Stimulated activated CD8-positive, alpha-beta memory T cell treated with anti-CD3 and anti-CD28 coated beads, Interleukin-2, amount 100 ng/mL, for 48 hours (primary cell): ENCODE measurements at places on chromosomes 1 and 21.
A peak's percentile ranks its signal among the peaks of the same experiment; 100 is the strongest.

DNA sequence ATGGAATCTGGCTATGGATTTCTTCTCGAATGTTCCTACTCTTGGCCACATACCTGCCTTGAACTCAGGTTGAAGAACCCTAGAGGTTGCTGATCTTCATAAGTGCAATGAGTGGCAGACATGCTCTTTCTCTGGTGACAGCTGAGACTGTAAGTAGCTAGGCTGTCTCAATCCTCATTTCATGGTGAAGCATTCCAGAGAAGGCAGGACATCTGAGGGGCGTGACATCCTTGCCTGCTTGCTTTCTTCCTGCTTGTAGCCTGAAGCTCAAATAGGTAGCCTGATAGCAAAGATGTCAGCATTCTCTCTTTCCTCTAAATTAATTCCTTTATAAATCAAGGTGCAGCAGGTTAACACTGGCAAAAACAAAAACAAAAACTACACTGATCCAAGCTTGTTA is 114.6 kb upstream of the MAGI3 start:
- no peak for DNase-seq

DNA sequence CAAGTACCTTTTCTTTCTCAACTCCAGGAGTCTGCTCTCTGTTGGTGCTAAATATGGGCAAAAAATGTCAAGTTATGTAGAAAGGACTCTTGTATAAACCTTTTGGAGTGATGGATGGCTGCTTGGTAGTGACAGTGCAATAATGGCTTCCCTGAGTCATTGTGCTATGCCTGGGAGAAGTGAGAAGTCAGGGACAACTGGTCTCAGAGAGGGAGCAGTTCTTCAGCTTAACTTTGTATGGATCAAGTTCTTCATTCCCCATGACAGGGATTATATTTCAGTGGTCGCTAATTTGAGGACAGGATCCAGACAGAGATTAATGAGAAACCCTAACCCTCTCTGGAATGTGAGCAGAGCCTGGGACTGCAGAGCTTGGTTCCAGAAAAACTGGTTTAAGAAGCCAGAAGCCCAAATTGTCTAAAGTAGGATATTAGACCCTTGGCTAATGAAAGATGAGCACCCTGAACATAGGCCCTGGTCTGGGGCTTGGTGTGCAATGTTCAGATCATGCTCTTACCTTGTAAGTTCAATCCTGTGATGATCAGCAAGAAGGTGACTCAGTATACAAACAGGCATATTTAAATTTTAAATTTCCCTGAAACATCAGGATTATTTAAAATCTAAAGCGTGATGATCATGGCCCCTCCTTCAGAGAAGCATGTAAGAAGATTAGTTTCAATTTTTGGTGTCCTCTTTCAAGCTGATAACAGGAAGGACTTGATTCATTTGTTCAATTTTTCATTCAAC is 50.9 kb downstream of the NTMT2 start:
- DNase-seq = no peak

DNA sequence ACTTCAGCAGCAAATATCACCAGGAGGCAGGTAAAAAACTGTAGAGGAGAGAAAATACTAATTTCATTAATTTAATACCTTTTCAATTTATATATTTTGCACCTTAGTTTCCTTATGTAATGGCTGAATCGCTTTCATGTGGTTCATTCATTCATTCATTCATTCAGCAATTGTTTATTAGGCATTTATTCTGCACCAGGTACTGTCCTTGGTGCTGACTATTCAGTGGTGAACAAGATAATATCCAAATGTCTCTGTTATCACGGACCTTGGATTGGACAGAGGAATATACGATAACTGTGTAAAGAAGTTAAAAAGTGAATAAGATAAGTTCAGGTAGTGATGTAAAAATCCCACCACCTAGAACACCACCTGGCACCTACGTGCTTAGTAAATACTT is 28.8 kb downstream of the TSPAN2 start:
- DNase-seq = no peak

GRCh38 chr1:155681776-155682175 is 6.8 kb downstream of the YY1AP1 start:
- no peak for DNase-seq

GRCh38 chr1:96487394-96487793 is 234.2 kb upstream of the PTBP2 start:
- DNase-seq = no peak

DNA sequence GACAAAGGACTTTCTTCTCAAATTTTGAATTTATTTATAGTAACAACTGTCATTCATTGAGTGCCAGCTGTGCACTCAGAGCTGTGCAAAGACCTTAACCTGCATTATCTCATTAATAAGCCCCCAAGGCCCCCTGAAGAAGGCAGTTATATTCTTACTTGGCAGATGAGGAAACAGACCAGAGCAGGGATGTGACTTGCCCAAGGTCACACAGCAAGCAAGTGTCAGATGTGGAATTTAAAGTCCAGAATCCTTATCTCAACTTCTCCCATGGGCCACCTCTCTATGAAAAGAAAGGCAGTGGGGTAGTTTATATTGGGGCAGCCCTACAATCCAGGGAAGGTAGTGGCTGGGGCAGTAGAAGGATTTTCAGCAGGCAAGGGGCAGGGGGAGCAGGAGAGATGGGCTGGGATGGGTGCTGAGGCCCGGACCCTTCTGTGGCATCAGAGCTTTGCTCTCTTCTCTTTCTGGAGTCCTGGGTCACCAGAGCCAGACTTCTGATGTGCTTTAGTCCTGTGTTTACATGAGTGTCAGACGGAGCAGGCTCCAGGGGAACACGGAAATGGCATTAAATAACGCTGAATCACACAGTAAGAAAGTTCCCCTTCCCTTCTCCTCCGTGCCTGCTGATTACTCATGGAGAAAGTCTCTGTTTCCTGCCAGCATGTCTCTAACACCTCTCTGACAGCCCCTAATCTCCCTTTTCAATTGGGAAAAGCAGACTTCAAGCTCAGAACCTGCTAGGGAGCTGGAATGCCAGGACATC is 39.5 kb downstream of the EPHB2 start:
- no peak for DNase-seq

- DNase-seq = peak; percentile 58
Observed at GRCh38 chr1:151839457-151840403, at the start of gene C2CD4D. Gene C2CD4D (minus strand): TSS chr1:151839820. CDS start chr1:151838989, 831 bp downstream.

GRCh38 chr1:149914545-149914944 is 3.1 kb downstream of the SV2A start:
- no peak for DNase-seq

GRCh38 chr1:115210302-115210711 is 121.0 kb upstream of the TSPAN2 start:
- no peak for DNase-seq

DNA sequence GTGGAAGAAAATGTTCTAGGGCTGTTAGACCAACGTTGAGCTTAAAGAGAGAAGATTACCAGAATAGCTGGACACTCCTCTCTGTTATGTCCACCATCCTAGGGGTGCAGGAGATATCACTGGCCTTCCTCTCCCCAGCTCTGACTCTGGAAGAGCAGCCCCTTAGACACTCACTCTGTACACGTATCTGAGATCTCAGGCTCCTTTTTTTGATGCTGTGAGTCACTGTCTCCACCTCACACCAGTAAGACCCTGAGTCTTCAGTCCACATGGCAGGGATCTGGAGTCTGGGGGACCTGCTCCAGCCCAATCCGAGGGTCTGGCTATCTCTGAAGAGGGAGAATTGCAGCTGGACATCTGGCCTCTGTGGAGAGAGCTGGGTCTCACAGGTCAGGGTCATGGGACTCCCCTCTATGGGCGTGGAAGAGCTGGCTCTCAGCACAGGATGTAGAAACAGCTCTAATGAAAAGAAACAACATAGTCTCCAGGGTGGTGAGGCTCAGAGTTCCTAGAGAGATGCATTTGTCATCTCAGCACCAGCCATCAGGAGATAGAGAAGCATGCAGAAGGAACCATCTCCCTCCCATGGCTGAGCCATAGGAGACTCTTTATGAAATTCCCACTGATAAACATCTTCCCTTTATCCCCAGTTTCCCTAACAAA is 3.5 kb downstream of the FCRL3 start:
- no peak for DNase-seq

DNA sequence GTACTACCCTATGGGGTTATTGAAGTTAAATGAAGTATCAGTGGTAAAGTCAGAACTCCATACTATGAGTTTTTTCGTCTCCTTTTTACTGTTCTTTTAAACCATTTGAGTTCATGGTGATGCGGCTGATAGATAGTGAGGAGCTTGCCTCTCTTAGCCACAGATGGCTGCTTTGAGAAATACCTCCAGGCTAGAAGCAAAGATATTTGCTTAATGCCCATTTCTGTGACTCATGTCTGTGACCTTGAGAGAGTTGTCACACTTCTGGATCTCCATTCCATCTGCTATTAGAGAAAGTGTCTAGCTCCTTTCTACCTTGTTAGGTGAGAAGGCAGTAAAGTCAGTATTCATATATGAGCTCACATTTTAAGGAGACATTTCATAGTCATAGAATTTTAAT is 89.5 kb upstream of the PLXNA2 start:
- no peak for DNase-seq

DNA sequence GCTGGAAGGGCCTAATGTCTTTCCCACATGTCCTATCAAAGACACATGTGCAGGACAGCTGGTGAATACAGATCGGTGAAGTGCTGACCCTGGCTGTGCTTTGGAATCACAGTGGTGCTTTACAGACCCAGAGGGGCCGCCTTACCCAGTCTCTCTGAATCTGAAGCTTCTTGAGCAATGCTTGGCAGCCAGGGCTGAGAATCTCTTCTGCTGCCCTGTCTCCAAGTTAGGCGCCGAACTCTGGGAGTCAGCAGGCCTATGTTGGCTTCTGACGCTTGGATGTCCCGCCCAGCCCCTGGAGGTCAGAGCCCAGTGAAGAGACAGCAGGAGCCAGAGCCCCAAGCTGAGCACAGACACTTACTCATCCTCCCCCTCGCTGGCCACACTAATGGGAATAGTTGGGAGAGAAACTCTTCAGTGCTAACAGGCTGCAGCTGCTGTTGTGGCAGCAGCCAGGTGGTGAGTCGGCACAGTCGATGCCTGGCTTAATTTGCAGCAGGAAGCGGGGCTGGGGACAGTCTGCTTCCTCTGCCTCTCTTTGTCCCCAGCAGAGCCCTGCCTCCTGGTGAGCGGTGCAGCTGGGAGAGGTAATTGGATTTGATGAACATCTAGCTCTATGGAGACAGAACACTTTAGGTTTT is 68.1 kb downstream of the URB2 start:
- no peak for DNase-seq

DNA sequence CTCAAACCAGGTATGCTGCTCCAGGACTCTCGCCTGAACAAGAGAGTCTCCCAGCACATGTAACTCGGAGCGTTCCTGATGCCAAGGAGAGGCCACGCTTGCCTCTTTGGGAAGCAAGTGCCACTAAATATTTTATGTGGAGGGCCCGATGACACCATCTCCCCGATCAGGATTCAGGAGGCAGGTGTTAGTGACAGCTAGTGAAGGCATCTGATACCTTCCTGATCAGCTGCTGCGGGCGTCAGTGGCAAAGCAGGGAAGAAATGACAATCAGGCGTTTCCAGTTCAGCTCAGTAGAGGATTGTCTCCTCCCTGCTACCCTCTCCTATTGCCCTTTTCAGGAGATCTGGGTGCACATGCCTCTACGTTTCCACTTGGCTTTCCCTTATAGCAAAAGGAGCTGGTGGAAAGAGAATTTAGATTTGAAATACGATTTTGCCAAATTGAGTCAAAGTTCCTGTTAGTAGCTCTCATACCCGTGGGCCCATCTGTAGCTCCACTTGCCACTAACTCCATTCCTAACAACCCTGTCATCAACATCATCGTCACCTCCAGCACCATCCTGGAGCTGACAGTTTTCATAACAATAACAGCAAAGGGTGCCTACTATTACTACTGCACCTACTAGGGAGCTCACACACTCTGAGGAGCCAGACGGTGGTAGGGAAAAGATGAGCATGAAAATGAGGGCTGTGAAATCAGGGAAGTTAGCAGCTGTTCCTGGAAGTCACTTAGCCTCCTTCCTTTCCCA is 21.6 kb downstream of the PLXNA2 start:
- DNase-seq = no peak

- DNase-seq = no peak
Observed at GRCh38 chr1:245791410-245792312, 636.9 kb downstream of the KIF26B start.

DNA sequence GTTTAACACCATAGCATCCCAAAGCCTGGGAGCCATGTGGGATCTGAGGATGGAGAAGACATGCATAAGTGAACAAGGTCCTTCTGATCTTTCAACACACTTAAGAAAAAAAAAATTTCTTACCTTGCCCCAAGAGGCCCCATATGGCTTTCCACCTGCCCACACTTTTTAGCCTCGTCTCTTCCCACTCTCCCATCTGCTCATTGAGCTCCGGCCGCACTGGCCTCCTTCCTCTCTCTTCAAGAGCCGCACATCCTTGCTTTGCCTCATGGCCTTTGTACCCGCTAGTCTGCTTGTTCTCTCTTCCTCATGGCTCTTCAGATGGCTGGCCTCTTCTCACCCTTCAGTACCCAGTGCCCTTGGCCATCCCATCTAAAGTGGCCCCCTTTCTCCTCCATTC is 70.2 kb upstream of the PDE4B start:
- DNase-seq = no peak

DNA sequence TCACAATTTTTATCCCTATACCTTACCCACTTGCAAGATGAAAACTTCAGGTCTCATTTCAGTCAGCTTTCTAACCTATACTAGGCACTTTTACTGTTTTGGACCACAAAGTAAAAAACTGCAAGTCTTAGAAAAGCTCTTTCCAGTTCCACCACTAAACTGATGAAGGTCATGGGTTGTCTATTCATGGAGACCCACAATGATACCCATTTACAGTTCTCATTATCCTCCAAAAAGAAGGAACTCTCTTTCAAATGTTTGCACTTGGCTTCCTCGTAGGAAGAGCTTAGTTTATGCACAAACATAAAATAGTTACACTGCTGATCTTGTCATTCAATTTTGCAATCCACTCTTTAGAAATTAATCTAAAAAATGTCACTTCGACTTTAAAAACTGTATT is 9.3 kb downstream of the ZNF281 start:
- DNase-seq = no peak

DNA sequence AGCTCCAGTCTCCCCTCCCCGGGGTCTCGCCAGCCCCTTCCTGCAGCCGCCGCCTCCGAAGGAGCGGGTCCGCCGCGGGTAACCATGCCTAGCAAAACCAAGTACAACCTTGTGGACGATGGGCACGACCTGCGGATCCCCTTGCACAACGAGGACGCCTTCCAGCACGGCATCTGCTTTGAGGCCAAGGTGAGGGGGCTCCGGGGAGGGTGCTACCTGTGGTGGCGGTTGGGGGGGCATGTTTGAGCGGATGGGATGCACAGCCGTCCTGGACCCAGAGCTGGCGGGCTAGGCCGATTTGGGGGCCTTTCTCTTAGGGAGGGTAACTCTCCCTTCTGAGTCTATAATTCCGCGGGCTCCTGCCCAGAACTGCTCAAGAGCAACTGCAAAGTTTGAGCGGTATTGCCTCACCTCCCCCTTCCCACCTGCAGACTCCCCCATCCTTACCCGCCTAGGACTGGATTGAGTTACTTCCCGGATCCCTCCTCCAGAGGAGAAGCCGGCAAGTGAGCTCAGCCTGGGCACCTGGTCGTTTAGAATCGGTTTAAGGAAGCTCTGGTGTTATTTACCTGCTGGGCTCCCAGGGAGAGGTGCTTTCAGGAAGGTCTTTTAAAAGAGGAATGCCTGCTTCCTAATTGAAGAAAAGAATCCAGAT is 730 bp downstream of the NOS1AP start:
- DNase-seq = no peak

- no peak for DNase-seq
Observed at GRCh38 chr1:93262645-93263044, 82.1 kb downstream of the CCDC18 start.

- DNase-seq = no peak
Observed at GRCh38 chr1:91091812-91092211, 70.0 kb upstream of the ZNF644 start.
